ENCODE measurements at places on chromosomes 7 and 10. TPM values are rescaled to one million over a fixed set of nuclear protein-coding genes. Genes with fewer than 3 reads are reported as not detected.

SYT15 gene
- 0.16 TPM for total RNA-seq

FAM131B gene
- total RNA-seq: 1.3 TPM

KCP gene
- 0.32 TPM for total RNA-seq

SPDYE8 gene
- total RNA-seq: not detected

CPA2 gene
- total RNA-seq: not detected

PPP1R9A gene
- total RNA-seq: 1.6 TPM

HELLS gene
- 6.6 TPM for total RNA-seq

TFEC gene
- total RNA-seq: under 0.01 TPM

MMD2 gene
- not detected for total RNA-seq

DNAH11 gene
- total RNA-seq: not detected

DPP6 gene
- not detected for total RNA-seq

CNTNAP2 gene
- 0.65 TPM for total RNA-seq

GIMAP2 gene
- 5.1 TPM for total RNA-seq

DGKI gene
- 3.5 TPM for total RNA-seq

STYXL1 gene
- total RNA-seq: 37.0 TPM

BTBD16 gene
- not detected for total RNA-seq

OPALIN gene
- not detected for total RNA-seq

CYP26C1 gene
- 0.16 TPM for total RNA-seq

BRAF gene
- 33.4 TPM for total RNA-seq

FGFR2 gene
- 23.0 TPM for total RNA-seq

ZYX gene
- 93.1 TPM for total RNA-seq

AKR1C1 gene
- total RNA-seq: 75.3 TPM

LRRC17 gene
- 4.9 TPM for total RNA-seq

OPN4 gene
- total RNA-seq: not detected

AGAP9 gene
- 2.3 TPM for total RNA-seq

All from hair follicle dermal papilla cell (primary cell).